8988T (cell line): ENCODE measurements at places on chromosomes 4 and X.
A peak's percentile ranks its signal among the peaks of the same experiment; 100 is the strongest.

- no peak for DNase-seq
These were observed 215.5 kb upstream of the VEGFC start for GRCh38 chr4:177008071-177008835.

DNA sequence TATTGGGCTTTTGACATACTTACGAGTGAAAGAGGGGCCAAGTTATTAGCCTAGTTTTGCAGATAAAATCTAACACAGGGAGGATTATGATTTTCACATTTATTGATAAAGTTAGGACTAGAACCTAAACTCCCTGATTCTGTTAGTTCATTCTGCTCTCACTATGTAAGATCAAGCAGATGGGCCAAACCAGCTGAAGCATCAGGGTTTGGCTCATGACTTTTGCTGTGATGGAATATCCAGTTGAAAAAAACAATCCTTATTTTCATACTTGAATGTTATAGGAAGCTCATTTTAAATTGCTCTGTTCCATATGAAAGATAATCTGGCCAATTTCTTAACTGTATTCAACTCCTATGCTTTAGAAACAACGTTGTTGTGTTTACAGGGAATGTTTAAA lies 21.2 kb downstream of the SPRY1 start:
- DNase-seq = no peak

- no peak for DNase-seq
These were observed 43.9 kb downstream of the ZNF280C start for GRCh38 chrX:130224810-130225209.

- DNase-seq = no peak
These were observed 9.9 kb downstream of the CFAP99 start for GRCh38 chr4:2428496-2429213.

DNA sequence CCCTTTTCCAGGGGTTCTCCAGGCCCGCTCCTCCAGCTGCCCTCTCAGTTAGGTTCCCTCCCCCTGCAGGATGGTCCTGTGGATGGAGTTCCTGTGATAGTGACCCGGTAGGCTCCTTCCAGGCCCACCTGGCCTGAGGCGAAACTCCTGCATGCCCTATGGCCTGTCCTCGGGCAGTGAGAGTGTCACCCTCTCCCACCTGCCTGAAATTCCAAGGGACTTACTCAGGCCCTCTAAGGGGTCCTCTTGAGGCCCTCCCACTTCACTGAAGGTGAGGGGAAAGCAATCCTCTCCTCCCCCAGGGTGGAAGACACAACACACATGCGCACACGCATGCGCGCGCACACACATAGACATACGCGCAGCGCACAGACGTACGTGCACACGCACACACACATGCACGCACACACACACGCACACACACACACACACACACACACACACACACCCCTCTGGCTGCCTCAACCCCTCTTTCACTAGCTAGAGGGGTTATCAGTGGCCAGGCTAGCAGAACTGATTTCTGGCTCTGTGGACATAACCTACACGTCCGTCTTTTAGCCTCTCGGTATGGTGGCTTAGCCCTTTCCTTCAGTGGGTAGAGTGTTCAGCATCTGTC lies 215.9 kb downstream of the CBR4 start:
- no peak for DNase-seq

GRCh38 chr4:42627885-42628646 lies 28.8 kb downstream of the ATP8A1 start:
- DNase-seq = no peak

DNA sequence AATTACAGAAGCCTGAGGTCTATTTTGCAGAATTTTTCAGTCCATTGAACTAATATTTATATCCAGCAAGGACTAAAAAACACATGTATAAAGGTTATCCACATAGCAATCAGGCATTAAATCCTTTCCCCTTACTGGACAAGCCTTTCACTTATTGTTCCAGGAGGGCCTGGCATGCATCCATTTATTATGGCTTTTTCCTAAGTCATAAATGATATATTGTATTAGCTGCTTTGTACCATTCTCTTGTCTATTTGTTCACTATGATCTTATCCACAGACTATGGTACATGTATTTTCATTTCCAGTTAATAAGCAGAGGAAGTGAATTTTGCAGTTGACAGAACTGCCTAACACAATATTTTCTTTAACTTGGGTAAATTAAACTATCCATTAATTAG lies 105.4 kb upstream of the ANK2 start:
- no peak for DNase-seq

GRCh38 chr4:67723949-67724348 lies 23.0 kb upstream of the UBA6 start:
- DNase-seq = no peak

- DNase-seq = no peak
These were observed 44.8 kb downstream of the GRIA2 start for GRCh38 chr4:157265281-157265680.

GRCh38 chr4:94285666-94286065 lies 57.0 kb downstream of the HPGDS start:
- DNase-seq = no peak

GRCh38 chr4:77413766-77414165 lies 191.9 kb upstream of the CXCL13 start:
- DNase-seq = no peak

GRCh38 chrX:116873671-116874070 lies 410.9 kb upstream of the CT83 start:
- peak; percentile 3 for DNase-seq

- DNase-seq = no peak
These were observed 27.3 kb upstream of the ACSL4 start for GRCh38 chrX:109760209-109760921.

GRCh38 chrX:39327255-39327654 lies 526.0 kb downstream of the MID1IP1 start:
- no peak for DNase-seq

DNA sequence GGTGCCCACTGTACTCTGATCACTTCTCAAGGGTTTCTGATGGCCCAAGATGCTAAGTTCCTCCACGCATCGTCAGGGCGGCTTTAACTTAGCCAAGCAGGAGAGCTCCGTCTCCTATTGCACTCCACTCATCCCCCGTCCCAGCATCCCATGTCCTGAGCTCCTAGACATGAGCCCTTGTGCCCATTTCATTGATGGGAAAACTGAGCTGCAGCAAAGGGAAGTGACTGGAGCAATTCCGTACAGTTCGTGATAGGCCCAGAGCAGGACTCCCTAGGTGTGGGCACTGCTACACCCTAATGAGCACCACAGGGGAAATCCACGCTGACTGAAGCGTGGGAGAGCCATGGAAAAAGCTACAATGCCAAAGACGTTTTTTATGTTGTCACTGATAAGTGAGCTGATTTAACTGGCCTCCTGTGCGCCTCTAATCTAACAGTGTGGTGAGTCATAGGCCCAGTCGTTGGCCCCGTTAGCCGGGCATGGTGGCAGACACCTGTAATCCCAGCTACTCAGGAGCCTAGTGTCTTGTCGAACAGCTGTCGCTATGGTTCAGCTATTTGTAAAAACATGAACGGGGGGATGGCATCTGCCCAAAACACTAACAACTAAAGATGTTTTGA lies 14.9 kb downstream of the NSDHL start:
- DNase-seq = no peak

- DNase-seq = no peak
These were observed 47.8 kb upstream of the DUSP21 start for GRCh38 chrX:44795945-44796450.

- DNase-seq = no peak
These were observed at the start of gene PLAC8 for GRCh38 chr4:83114576-83114975. PLAC8 (minus strand) TSS chr4:83114729; CDS start chr4:83107921, 6,808 bp downstream.

GRCh38 chr4:124713185-124713592 lies 657 bp upstream of the ANKRD50 start:
- DNase-seq = peak; percentile 55

DNA sequence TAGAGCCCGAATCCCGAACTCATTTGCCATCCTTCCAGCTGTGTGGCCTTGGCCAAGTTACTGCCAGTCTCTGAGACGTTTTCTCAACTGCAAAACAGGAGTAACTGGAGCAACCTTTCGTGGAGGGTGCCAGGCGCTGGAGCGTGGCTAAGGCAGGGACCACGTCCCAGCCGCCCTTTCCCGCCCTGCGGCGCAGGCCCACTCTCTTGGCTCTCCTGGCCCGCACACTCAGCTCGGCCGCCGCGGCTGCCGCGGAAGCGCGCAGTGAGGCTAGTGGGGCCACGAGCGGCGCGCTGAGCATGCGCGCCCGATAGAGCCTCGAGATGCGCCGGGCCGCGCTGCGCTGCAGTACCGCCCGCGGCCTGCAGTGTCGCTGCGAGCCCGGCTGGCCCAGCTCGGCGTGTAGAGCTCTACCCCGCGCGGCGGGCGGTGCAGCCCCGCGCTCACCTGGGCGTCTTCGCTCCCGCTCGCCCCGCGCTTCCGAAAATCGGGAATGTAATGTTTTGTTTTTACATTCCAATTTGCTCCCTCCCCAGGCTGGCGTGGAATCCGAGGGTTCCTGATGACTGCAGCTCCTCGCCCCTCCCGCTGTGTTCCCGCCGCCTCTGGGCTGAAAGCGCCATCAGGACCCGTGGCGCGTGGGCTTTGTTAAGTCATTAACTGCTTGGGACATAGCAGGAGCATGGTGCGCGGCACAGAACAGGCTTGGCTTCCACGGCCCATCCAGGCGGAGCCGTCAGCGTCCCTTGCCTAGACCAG lies 4.0 kb upstream of the ZNF518B start:
- DNase-seq = no peak

- no peak for DNase-seq
These were observed 50.8 kb upstream of the SMARCAD1 start for GRCh38 chr4:94156826-94157225.

DNA sequence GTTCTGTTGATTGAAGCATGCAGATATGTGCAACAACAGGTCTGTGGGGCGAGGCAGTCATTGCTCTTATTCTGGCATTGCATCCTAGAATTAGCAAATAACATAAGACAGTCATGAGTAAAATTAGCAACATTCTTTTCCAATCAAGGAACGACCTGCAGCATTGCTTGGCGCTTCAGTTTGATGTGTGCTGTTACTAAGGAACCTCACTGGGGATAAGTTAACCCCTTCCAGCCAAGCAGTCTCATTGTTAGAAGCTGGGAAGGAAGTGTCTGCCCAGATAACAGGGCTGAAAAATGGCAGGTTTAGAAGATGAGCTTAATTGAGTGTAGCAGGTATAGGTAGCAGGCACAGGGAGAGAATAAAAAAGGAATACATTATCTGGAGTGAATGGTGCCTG lies 55.4 kb downstream of the RBM46 start:
- DNase-seq = no peak

GRCh38 chrX:29652484-29652883 lies 562.9 kb upstream of the MAGEB2 start:
- no peak for DNase-seq

DNA sequence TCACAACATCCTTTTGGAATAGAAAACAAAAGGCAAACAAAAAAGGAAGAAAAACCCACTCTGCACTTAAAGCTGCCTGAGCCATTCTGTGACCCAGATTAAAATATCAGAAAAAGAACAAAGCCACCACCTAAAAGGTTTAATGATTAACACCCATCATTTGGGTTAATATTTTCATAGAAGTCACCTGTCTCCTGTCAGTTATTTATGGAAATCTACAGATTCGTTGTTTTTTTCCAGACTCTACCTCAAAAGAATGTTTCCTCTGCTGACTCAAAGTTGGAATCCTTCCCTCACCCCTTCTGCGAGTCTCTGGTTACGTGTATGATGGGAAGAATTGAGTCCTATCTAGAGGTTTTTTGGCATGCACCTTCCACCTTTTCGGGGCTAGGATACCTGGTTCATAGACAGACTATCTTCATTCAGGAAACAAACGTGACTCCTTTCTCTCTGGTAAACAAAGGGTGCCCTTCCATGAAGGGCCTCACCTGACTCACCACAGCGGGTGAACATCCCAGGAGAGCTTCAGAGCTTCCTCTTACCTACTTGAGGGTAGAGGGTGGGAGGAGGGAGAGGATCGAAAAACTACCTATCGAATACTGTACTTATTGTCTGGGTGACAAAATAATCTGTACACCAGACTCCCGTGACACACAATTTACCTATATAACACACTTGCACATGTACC lies 19.6 kb upstream of the CA5B start:
- DNase-seq = no peak

- DNase-seq = no peak
These were observed 47.9 kb upstream of the QRFPR start for GRCh38 chr4:121428721-121429120.

DNA sequence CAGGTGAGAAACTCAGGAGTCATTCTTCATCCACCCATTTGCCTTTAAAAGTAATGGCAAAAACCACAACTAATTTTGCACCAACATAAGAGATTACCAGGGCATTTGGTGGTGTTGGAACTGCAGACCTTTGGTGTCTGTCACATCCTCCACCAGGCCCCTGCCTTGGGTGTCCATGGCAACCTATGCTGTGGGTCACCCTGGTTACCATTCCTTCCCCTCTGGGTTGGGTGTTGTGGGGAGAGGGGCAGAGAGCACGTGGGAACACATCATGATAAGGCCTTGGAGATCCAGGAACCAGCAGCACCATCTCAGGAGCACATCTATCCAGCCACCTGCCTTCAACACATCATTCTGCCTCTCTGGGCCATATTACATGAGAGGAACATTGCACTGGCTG lies 77.3 kb downstream of the CHRNA9 start:
- no peak for DNase-seq

- no peak for DNase-seq
These were observed 105.6 kb downstream of the HUWE1 start for GRCh38 chrX:53580742-53581504.
